ENCODE measurements at places on chromosomes 1 and 21.

GRCh38 chr1:113784104-113784779 lies 25.0 kb upstream of the PHTF1 start:
- DNase-seq, result no peak

DNA sequence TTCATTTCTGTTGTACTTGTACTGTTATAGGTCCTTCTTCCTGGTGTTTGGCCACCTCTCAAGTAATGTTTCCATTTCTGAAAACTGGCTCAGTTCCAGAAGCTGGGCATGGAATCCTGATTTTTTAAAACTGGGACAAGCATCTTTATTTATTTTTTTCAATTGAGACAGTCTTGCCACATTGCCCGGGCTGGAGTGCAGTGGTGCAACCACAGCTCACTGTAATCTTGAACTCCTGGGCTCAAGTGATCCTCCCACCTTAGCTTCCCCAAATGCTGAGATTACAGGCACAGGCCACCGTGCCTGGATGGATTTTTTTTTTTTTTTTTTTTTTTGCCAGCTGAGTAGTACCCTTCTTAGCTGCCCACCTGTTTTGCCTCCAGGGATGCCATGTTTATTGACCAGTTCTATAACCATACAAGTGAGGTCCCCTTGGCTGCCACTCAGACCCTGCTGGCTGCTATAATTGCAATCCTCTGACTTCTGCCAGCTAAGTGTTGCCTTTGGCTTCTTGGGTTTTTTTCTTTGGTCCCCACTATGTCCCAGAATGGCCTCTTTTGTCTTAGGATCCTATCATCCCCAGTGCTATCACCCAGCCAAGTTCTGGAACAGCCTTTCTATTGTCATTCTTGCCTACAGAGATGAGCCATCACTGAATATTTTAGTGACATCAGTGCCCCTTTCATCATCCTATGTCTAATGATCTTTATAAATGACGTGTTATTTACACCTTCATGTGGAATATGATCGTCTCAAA lies 3.9 kb upstream of the DIP2A start:
- DNase-seq, result no peak

DNA sequence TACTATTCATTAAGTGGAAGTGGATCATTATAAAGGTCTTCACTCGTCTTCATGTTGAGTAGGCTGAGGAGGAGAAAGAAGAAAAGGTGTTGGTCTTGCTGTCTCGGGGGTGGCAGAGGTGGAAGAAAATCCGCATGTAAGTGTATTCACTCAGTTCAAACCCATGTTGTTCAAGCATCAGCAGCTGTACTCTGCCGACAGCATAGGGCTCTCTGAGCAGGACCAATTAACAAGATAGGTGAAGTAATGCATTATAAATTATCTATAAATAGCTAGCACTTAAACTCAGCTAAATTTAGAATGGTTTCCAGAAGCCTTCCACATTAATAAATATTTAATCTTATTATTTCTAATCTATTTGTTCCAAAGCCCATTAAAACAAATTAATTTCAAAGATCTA lies 116.8 kb downstream of the RGS2 start:
- DNase-seq, result no peak

- DNase-seq, result no peak
Measured at GRCh38 chr1:3831689-3832088, 25.3 kb downstream of the CEP104 start.

DNA sequence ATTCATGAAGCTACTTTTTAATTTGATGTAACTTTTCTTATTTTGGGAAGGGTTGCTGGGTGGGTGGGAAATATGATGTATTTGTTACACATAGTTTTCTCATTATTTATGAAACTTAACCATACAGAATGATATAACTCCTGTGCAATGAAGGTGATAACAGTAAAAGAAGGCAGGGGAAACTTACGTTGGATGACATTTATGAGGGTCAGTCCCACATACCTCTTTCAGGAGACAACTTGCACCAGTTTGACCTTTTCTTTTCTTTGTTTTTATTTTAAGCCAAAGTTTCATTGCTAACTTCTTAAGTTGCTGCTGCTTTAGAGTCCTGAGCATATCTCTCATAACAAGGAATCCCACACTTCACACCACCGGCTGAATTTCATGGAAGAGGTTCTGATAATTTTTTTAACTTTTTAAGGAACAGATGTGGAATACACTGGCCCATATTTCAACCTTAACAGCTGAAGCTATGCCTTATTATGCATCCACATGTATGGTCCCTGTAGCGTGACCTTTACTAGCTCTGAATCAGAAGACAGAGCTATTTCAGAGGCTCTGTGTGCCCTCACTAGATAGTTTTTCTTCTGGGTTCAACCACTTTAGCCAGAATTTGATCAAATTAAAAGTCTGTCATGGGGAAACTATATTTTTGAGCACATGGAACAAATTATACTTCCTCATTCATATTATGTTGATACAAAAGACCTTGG lies 28.0 kb upstream of the KIAA1614 start:
- DNase-seq, result no peak

DNA sequence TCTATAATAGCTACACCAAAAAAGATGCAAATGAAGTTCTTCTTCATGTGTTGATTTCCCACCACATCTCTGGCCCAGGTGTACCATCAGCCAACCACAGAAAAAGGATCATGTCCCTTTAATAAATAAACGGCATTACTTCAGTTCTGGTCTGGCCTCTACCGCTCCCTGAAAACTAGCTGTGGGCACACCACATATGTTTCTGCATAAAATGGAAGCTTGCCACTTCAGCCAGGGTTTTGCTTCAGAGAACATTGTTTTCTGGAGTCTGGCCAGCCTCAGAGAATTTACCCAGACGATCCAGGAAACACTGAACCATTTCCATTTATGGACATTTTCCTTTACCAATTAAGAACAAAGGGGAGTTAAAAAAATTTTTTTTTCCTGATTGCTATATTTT lies 5.8 kb upstream of the LAMC2 start:
- no peak for DNase-seq

- DNase-seq, result no peak
Measured at GRCh38 chr1:76868916-76869315, 1.6 kb downstream of the ST6GALNAC5 start.

DNA sequence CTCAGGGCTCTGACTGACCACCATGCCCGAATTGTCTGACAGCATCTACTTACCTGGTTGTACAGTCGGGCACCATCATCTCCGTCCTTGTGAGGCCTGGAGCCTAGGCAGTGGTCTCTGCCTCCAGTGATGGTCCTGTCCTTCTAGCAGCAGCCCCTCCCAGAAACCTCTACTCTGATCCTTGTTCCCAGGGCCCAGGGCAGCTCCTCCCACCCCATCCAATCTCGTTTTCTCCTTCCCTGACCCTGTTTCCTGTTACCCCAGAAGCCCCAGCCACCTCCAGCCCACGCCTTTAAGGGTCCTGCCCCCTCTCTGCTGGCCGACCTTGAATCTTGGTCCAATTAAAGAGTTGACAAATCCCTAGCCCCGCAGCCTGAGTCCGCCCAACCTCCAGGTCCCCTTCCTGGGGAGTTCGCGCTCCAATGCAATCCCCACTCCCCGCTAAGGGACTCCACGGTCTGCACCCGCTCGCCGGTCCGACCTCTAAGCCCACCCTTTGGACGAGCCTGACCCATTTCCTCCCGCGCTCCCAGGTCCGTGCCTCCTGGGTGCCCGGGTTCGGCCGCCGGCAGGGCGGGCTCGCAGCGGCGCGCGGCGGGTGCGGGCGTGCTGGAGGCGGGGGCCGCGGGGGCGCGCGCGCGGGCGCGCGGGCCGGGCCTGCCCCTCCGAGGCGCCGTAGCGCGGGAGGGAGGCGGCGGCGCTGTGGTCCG lies at the start of gene B4GALT2:
B4GALT2 (plus strand) TSS at position 660 of the 710 bp plus-strand sequence. CDS start 1,951 bp downstream, outside the sequence.
- peak; percentile 49 for DNase-seq

GRCh38 chr1:201104141-201104540 lies 8.1 kb downstream of the CACNA1S start:
- DNase-seq, result no peak

DNA sequence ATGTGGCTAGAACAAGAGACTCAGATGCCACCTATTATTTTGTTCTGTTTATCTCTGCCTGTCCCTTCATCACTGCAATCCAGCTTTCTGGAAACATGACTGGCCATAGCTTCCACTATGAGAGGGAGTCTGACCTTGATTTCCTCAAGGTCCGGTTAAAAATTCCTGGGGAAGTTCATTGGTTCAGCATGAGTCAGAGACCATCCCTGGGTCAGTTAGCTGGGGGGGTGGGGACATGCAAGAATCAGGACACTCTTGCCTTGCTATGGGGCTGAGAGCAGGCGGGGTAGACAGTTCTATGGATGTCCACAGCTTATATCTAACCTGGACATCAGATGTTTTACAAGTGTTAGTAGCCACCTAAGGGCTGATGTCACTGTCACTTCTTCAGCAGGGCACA lies 81.1 kb downstream of the TENT5C start:
- DNase-seq, result no peak

DNA sequence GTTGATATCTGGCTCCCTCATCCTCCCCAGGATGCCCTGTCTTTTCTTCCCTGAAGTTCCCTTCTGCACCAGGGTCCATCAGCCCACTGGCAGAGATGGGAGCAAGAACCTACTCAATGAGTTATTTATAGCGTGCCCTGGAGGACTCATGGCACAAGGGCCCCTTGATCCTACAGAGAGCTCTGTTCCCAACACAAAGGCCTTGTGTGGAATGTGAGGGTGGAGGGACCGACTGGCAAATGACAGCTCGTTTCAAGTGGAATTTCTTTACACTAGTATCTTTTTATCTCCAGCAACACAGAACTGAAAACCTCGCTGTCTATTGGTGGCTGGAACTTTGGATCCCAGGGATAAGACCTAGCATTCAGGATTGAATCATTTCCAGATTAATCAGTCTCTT lies 22.4 kb downstream of the CHI3L2 start:
- no peak for DNase-seq

DNA sequence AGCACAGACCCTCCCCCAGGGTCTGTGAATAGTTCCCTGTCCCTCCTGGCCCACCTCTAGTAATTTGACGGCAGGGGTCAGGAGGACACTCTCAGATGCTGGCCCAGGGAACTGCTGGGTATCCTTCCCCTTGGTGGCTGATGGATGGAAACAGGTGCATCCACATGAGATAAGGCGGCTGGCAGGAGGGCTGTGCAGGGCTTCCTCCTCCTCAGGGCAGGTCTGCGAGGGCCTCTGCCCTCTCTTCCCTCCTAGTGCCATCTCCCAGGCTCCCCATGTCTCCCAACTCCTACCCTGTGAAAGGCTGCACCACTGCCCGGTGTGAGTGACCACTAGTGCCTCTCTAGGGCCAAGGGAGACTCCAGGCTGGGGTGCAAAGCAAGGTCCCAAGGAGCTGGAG lies 123.9 kb downstream of the GLIS1 start:
- DNase-seq, result no peak

DNA sequence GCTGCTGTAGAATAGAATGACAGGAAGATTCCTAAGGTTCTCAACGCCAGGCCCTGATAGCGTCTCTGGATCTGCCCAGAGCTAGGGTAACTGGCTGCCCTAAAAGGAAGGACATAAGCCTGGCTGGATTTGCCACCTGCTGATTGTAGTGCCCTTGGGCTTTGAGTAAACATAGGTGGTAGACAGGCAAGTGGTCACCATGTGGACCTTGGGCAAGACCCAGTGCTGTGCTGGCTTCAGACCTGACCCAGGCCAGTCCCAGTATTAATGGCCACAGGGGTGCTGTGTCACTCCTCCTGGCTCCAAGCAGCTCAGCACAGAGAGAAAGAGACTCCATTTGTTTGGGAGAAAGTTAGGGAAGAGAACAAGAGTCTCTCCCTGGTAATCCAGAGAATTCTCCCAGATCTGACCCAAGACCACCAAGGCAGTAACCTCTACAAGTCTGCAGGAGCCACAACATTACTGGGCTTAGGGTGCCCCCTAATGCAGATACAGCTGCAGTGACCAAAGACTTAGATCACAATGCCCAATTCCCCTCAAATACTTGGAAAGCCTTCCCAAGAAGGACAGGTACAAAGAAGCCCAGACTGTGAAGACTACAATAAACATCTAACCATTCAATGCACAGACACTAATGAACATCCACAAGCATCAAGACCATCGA lies 44.5 kb downstream of the PHTF1 start:
- no peak for DNase-seq

DNA sequence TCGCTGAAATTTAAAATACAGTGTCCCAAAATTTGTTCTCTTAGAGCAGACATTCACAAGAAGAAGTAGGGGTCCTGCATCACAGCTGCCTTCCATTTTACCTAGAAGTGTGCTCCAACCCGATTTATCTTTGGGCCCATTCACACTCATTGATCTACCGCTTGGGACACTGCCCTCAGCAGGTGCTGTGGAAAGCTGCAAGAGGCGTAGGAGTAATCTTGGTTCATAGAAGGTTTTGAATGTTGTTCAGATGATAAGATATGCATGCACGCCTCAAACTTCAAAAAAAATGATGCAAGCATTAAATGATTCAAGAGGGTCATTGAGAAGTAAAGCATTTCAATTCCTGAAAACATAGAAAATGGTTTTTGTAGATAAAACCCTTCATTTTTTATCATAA lies 18.6 kb upstream of the C1orf105 start:
- peak; percentile 12 for DNase-seq

- DNase-seq, result no peak
Measured at GRCh38 chr1:11484321-11484655, 5.3 kb downstream of the DISP3 start.

DNA sequence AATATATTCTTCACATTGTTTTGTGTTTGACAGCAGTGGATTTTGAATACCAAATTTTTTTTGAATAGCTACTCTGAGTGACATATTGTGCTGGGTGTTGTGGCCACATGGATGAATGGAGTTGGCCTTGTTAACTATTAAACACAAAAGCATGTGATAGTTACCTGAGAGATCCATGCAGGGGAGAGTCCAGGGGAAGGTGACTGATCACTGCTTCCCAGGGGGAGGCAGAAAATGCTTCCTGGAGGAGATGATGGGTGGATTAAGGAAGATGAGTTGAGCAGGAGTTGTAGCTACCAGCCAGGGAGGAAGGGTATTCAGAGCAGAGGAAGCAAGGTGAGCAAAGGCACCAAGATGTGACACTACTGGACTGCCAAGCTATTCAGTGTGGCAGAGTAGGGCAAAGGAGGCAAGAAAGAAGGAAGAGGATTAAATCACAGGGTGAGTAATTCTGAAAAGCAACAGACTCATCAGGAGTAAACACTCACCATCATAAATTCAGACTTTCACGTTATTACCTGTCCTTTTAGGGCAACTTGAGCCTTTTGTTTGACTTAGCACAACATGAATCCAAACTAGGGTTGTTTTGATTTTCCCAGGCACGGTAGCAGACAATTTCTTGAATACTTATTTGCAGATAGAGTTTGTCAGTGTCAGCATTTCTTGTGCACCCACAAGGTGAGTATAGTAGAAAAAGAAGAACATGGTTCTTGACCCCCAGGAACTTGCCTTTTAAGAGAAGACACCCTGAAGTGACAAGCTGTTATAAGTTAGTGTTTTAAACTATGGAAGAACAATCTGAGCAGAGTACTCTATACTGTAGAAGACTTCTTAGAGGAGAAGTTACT lies 4.2 kb downstream of the CD46 start:
- DNase-seq, result peak; percentile 45

DNA sequence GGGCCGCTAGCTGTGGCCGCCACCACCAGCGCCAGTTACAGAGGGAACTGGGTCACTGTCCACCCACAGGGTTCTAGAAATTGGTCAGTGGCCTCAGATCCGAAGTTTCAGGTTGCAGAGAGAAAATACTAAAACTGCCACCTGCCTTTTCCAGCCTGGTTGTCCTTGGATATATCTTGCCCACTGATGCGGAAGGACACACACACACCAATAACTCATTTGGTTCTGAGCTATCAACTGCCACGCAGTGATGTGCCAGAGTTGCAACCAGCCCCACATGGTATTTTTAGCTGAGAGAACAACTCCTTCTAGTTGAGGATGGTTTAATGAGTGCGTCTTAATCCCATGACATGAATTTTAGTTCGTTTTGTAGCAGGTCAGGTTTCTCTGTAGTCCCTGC lies 68.1 kb downstream of the SH3BGR start:
- no peak for DNase-seq

All from RKO (cell line).